ENCODE measurements at places on chromosomes 7 and 10.
A peak's percentile ranks its signal among the peaks of the same experiment; 100 is the strongest.

DNA sequence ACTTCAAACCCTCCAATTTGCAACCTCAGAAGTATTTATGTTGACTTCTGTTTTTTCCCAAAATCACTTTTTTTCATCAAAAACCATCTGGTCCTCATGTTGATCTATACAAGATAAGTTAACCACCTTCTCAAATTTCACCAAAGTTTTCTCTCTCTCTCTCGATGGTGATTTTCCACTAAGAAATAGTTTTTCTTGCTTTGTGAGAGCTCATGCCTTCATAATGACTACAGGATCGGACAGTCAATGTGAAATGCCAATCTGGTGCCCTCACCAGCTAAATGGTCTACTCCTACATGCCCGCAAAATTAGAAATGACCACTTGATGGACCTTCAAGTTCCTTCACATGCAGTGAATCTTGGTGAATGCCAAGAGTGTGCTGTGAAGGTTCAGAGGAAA is 40.4 kb downstream of the CNNM1 start:
- no peak for DNase-seq

GRCh38 chr10:3943695-3944257 is 158.8 kb upstream of the KLF6 start:
- DNase-seq = no peak

- no peak for DNase-seq
Observed at GRCh38 chr7:106283501-106283830, 1.3 kb downstream of the NAMPT start.

GRCh38 chr7:16589881-16590280 is 55.7 kb downstream of the ANKMY2 start:
- DNase-seq = no peak

GRCh38 chr7:19333706-19334105 is 188.5 kb upstream of the FERD3L start:
- no peak for DNase-seq

DNA sequence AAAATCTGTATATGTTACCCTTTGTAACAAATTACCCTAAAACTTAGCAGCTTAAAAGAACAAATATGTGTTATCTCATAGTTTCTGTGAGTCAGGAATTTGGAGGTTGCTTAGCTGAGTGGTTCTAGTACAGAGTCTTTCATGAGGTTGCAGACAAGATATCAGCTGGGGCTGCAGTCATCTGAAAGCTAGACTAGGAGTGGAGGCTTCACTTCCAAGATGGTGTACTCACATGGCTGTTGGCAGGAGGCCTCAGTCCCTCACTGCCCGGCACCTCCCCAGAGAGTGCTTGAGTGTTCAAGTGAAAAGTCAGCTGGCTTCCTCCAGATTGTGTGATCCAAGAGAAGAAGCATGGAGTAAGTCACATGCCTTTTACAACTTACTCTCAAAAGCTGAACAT is 16.9 kb upstream of the GGCT start:
- DNase-seq = no peak

DNA sequence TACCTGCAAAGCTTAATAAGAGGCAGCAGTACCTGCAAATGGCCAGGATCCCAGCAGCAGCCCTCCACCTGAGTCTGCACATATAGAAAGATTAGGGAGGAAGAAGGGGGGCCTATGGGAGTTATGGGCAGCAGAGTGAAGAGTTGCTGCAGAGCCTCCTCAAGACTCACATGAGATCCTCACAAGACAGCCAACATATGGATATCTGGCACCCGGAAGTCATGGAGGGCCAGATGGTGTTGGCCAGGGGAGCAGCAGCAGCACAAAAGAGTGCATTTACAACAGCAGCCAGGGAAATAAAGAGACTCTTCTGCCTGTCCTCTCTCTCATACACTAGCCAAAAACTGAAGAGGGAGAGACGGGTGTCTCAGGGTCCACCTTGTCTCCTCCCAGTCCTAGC is 4.0 kb upstream of the TAS2R40 start:
- DNase-seq = no peak

DNA sequence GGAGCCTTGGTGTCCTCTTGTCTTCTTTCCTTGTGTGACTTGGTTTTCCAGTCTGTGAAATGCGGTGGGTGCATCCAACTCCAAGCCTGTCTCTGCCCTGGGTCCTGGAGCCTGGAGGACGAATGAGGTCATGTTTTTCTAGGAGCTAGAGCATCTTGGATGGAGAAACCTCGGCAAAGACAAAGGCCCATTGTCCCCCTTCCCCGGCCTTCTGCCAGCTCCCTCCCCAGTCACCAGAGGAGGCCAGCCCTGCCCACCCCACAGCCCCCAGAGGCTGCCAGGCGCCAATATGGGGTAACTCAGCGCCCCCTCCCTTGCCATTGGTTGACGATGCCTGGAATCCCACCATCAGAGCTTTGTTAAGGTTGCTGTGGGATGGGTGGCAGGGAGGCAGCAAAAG is 40.4 kb downstream of the KCTD7 start:
- DNase-seq = no peak

GRCh38 chr7:98647326-98647725 is 30.2 kb downstream of the NPTX2 start:
- DNase-seq = no peak

DNA sequence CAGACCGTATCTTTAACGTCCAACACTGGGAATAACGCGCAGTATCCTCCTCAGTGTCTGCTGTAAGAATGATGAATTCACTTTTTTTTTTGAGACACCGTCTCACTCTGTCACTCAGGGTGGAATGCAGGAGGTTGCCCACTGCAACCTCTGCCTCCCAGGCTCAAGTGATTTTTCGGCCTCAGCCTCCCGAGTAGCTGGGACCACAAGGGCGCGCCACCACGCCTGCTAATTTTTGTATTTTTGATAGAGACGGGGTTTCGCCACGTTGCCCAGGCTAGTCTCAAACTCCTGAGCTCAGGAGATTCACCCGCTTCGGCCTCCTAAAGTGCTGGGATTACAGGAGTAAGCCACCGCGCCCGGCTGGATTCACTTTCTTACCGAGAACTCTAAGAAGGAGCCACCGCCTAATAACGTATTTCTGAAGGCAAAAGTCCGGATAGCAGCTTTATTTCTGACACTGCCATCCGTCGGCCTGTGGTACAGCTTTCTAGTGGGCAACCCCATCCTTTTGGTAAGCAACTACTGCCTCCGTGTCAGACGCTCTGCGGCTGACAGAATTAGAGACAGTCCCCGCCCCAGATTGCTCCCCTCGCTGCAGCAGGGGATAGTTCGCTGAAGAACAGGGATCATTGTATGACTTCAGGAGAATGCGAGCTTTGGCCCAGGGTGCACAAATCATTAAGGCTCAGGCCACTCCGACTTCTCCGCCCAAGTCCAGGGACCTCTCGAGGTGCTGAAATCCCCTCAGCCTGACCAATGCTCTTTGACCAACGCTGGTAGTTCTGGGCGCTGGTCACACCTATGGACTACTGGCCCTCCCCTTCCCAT is 662 bp downstream of the POLR3A start:
- DNase-seq = no peak

DNA sequence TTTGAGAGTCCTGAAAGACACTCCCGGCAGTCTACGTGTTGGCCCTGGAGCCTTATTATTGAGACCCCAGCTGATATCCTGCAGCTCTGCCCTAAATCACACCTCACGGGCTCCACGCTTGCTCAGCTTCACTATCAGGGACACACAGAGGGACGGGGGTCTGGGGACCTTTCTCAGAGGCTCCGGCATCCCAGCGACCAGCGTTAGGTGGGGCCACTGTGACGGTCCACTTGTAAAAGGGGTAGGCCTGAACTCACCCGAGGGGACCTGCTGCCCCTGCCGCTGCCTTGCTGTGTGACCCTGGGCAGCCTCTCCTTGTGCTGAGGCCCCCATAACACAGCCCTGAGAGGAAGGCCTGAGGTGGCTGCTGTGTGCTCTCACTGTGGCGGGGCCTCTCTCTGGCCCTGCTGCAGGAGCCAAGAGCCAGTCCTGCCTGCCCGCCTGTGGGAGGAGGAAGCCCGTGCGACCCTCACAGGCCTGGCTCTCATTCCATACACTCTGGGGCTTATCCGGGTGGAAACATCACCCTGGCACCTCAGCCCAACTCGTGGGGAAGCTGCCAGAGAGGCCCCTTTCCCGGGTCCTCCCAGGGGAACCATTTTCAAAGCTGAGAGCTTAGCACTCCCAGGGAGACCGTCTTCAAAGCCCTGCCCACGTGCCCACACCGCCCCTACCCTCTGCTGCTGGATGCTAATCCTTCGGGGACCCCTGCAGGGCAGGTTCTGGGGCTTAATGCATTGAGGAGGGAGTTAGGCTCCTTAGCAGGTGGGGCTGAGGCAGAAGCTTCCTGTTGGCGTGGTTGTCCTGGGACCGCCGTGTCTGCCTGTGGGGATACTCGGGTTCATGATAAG is 21.7 kb downstream of the AQP1 start:
- DNase-seq = no peak

- DNase-seq = no peak
Observed at GRCh38 chr10:100598166-100598565, 62.4 kb downstream of the HIF1AN start.

DNA sequence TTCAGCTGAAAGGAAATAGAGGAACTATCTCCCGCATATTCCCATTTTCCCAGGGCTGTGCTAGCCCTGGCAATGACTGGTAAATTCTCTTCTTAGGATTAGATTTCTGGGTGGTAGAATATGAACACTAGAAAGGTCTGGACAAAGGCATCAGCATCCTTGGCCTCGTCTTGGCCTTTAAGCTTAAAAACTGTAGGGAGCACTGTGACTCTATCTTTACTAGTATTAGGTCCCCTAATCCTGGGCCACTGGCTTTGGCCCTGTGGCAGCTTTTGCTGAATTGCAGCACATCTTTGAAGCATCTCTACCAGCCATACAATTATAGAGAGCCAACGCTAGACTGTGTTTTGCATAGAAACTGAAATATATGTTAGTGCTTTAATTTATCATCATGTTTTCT is 41.5 kb upstream of the EBLN1 start:
- DNase-seq = peak; percentile 17

DNA sequence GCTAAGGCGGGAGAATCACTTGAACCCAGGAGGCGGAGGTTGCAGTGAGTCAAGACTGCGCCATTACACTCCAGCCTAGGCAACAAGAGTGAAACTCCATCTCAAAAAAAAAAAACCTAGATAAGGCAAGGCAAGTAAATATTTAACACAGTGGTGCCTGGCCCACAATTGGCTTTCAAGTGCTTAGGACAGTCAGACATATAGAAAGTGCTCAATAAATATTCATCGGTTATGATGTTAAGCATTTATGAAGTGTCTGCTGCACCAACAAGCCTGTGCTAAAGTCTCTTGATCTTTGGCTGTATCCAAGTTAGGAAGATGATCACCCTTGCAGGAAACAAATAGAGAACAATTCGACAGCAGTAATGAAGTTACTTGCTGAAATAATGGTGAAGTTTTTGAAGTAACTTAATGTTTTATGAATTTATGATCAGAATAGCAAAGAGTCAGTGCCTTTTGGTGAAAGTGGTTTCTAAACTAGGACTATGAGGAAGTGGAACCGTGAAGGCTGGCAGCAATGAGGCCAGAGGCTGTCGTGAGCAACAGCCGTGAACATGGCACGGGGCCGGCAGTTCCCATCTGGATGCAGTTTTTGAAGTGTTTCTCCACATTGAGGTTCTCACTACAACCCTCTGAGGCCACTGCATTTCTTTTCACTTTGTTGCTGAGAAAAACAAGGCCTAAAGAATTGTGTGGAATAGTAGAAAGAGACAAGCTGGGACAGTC is 48.1 kb upstream of the GATA3 start:
- no peak for DNase-seq

- DNase-seq = no peak
Observed at GRCh38 chr7:73894733-73895551, 34.0 kb downstream of the TMEM270 start.

- no peak for DNase-seq
Observed at GRCh38 chr7:38927751-38928150, 18.8 kb upstream of the VPS41 start.

DNA sequence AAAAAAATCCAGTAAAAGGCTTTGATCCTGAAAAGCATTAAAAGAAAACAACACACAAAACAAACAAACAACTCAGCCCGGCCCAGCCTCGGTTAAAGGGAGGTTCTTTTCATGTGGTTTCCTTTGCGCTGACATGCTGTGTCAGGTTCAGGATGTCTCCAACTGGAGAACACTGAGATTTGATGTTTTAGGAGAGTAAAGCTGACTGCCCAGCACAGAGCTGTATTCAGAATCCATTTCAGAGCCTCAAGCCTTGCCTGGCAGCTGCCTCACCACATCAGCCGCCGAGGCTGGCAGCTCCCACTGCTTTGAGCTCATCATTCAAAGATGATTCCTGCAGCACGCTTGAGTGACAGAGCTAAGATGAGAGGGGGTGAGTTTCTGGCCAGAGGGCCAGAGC is 205.8 kb upstream of the LYZL1 start:
- DNase-seq = no peak

DNA sequence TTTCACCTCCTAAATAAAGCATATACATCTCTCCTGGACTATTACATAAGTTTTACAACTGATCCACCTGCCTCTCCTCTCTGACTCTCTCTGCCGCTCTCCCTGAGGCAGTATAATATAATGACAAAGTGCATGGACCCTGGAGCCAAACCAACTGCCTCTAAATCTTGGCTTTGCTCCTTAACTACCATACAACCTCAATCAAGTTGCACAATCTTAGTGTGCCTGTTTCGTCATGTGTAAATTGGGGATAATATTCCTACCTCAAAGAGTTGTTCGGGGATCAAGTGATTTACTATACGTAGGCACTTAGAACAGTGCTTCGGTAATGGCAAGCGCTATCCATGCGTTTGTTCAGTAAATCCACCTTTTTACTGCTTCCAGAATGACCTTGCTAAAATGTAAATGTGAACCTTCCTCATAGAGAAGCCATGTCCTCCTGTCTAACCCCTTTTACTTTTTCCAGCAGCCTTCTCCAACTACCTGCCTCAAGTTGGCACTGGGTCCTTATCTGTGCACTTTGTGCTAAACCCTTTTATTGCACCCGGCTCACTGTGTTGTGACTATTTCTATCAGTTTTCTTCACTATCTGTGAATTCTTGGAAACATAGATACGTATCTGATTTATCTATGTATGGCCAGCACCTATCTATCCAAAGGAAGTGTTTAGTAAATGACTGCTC is 30.6 kb upstream of the DLD start:
- no peak for DNase-seq

DNA sequence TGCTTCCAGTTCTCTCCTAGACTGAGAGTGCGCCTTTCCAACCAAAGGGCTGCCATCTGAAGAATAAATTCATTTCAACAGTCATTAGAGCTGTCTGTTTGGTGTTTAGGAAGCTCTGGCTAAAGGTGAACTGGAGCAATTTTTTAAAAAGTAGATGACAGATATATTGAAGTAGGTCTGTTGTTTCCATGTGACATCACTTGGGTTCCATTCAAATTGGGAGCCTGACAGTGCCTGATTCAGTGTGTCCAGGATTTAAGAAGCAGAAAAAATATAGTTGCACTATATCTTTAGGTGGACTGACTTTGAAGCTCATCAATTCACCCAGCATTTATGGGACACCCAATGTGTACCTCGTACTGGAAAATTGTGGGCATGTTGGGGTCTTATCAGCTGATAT is 367.7 kb downstream of the BBS9 start:
- DNase-seq = no peak

DNA sequence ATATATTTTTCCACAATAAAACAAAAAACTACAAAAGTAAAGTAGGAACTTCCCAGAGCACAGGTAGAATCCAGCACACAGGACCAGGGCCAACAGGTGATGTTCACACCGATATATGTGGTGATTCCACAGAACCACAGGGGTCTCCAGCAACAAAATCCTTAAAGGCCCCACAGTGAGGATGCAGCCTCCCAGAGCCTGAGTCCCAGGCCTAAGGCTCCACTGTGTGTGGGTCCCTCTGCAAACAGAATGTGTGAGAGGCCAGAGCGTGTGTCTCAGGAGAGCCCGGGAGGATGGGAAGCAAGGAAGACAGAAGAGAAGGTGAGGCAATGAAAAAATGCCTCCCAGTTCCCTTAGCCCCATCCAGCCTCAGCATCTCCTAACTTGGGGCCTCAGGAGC is 173.9 kb downstream of the GRID1 start:
- DNase-seq = no peak

GRCh38 chr10:119652361-119652730 is 1.2 kb downstream of the BAG3 start:
- DNase-seq = peak; percentile 36

Data from stimulated activated CD4-positive, alpha-beta T cell treated with anti-CD3 and anti-CD28 coated beads, Interleukin-4, amount 100 ng/mL, for 24 hours (primary cell).